ENCODE measurements at places on chromosomes 3 and 15. TPM values are rescaled to one million over a fixed set of nuclear protein-coding genes. Genes with fewer than 3 reads are reported as not detected.

Gene PGBD4
- 1.4 TPM for total RNA-seq

DNA sequence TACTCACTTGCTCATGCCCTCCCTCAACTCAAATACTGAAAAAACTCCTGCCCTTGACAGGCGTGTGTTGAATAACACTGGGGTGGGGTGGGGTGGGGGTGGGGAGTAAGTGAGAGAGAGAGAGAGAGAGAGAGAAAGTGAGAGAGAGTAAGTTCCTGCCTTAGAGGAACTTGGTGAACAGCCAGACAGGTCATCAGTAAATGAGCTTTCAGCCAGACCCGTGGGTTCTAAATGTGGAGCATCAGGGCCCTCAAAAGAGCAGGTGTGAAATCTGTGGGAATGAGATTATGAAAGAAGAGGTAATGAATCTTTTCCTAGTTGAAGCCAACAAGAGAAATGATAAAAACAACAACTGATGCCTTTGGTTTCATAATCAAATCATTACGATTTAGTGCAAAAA, 134.4 kb upstream of the FAM3D start:
- peak; percentile 5 for DNase-seq

- DNase-seq = peak; percentile 53
Measured at GRCh38 chr3:153144779-153145178, 17.2 kb upstream of the RAP2B start.

GRCh38 chr3:195856410-195857084, 44.8 kb upstream of the MUC4 start:
- DNase-seq = no peak

DNA sequence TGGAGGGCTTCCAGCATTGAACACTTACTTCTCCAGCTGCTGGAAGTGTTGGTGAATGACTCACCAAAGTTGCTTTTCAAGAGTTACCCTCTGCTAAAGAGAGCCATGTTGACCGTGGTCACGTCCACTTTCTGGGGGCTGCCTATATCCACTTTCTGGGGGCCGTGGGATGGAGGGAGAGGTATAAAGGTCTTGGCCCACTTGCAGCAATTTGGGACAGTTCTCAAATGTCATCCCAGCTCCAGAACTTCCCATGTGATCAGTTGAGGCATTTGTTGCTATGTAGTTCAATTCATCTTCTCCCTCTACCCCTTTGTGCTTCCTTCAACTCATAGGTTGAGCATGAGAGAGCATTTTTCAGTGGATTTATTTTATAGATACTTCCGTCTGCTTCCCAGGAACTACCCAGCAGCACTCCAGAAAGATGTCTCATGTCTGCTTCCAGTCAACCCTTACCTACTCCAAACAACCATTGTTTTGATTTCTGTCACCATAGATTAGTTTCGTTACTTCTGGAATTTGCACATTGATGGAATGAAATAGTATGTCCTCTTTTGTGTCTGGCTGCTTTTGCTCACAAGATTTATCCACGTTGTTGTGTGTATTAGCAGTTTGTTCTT, 130.6 kb downstream of the TCF12 start:
- DNase-seq = peak; percentile 39

DNA sequence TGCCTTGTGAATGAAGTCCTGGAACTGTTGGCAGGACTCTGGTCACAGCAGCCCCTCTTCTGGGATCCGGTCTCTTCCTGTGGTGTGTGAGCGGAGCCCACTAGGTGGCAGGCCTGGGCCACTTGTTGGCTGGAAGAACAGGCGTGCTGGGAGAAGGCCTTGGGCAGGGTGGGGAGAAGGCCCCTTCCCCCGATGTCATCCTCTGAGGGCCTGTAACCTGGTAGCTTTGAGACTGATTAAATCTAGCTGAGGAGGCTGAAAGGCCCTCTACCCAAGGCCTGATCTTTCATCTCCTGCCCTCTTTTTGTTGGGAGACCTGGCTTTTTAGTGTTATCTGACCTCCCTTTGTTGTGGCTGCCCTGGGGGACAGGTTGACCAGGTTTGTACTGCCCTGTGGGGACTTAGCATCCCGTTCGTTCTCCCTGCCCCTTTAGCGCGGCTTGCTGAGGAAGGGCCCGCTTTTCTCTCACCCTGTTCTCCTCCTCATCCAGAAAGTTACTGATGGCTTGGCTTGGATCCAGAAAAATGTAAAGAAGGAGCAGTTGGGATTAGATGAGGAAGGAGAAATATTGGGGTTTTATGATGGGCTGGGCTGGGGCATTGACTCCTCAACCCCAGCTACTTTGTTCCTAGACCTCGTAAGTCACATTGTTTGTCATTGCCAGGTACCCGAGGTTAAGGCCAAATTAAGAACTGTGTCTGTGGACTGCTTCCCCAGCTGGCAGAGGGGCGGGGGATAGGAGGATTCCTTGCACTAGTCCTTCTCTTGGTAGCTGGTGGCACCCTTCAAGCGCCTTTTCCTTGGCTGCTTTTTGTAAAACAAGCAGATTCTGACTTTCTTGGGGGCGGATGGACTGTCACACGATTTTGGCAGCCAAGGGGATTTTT, 48.5 kb downstream of the CHCHD6 start:
- peak; percentile 55 for DNase-seq

DNA sequence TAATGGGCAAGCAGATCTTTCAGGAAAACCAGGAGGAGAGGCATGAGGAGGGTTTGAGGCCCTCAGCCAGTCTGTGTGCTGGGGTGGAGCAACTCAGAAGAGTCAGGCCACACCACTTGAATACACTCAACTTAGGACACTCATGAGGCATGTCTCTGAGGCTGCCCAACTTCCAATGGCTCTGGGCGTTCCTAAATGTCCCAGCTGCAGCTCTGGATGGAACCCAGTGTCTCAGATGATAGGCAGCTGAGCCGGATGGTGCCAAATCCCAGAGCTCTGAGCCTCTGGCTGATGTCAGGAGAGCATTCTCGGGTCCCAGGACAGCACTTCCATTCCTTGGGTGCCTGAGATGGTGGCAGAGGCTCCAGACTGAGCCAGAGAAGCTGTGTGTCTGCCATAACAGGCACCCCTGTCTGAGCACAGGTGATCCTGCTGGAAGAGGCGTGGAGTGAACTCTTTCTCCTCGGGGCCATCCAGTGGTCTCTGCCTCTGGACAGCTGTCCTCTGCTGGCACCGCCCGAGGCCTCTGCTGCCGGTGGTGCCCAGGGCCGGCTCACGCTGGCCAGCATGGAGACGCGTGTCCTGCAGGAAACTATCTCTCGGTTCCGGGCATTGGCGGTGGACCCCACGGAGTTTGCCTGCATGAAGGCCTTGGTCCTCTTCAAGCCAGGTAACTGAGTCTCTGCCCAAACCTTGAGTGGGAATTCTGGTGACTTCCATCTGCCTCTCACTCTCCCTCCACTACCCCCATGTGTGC, 2.8 kb downstream of the NR2E3 start:
- no peak for DNase-seq

GRCh38 chr3:173371848-173372487, 25.6 kb upstream of the NLGN1 start:
- peak; percentile 10 for DNase-seq

DNA sequence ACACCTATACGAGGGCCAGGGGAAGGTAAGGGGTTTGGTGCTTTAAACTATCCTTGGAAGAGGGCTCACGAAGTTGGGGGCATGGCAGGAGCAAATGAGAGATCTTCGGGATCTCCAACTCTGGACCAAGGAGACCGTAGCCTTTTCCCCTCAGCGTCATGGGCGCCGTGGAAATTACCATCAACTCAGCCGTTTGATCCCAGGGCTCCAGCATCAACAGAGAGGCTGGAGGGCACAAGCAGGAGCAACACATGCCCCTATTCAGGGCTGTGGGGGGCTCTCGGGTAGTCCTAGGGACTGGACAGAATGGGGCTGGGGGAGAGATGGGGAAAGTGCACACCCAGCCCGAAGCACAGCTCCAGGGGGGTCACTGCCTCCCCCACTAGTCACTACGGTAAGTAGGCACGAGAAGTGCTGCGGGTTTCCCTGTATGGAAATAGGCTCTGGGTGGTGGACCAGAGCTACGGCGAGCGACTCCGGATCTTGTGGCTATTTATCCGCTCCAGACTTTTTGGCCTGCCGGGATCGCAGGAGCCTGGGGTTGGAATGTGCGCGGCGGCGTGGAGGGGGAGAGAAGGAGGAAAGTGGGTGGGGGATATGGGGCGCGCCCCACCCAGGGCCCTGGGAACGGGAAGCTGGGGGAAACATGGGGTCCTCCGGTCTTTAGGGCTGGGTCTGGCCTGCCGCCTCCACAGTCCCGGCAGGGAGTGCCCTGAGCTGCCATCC, 539 bp upstream of the LAMB2 start:
- peak; percentile 90 for DNase-seq

- DNase-seq = no peak
Measured at GRCh38 chr3:5505997-5506396, 318.5 kb downstream of the EDEM1 start.
